ENCODE measurements at places on chromosomes 6 and 20. TPM values are rescaled to one million over a fixed set of nuclear protein-coding genes. Genes with fewer than 3 reads are reported as not detected.

GRCh38 chr6:167689751-167690150 is 137.0 kb upstream of the AFDN start:
- no peak for DNase-seq

GRCh38 chr6:116447496-116448011 is 13.6 kb upstream of the CALHM6 start:
- DNase-seq: no peak

DNA sequence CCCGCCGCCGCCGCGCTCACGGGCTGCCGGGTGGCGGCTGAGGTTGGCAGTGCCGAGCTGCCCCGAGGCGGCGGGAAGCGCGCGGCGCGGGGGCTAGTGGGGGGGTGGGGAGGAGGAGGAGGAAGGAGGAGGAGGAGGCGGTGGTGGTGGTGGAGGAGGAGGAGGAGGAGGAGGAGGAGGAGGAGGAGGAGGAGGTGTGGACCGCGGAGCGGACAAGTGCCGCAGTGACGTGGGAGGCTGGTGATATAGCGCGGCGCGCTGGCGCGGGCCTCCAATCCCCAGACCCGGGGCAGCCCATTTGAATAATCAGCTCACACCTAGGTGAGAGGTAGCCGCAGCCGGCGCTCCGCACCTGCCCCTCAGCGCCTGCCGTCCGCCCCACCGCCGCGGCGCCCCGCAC is at the start of gene FOXA2:
TSS of gene FOXA2 (minus strand) at position 51 of the 400 bp plus-strand sequence. CDS start 294 bp downstream, outside the sequence.
- DNase-seq: no peak

GRCh38 chr6:167020206-167020605 is 21.0 kb downstream of the CEP43 start:
- no peak for DNase-seq

DNA sequence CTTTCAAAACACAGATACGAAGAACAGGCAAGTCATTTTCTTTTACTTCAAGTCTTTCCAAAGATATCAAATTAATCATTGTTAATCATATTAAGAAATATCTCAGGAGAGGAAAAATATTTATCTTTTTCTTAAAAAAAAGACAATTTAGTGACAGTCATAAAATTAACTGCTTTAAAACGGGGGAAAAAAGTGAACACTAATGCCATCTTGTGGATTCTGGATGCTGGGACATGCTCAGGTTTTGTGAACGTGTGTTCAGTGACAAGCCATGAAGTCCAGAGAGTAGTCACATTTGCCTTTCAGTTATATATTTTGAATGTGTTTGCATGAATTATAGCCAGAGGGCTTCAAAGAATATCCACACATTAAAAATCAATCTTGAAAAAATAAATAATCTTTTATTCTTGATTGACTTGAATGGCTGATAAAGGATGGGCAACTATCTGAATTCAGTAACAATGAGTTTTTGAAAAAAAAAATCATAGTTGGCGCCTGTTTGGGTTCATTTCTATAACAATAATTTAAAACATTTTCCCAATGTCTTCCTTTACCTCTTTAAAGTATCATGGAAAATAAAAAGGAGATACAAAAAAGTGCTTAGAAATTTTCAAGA is 74.7 kb upstream of the NOX3 start:
- DNase-seq: no peak

- no peak for DNase-seq
These were observed 66.1 kb downstream of the SMLR1 start for GRCh38 chr6:130893277-130893676.

DNA sequence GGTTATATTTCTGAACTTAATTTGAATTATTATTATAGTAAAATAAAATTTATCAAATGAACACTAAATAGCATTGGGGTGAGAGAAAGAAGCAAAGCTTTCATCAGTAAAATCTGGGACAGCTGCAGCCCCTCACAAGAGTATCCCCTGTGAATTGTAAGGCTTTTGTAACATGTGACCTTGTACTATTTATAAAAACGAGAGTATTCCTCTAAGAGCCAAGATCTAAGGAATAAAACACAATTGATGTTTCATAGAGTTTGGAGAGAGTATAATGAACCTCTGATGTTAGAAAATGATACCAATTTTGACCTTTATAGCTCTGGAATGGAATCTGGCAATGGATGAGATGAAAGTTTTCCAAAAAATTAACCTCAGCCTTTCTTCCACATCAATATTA is 617.2 kb upstream of the ID4 start:
- DNase-seq: no peak

- no peak for DNase-seq
These were observed 175.8 kb upstream of the RALGAPA2 start for GRCh38 chr20:20888266-20888656.

- no peak for DNase-seq
These were observed 44.9 kb downstream of the ISM1 start for GRCh38 chr20:13265941-13266340.

- DNase-seq: no peak
These were observed 5.9 kb downstream of the NHSL1 start for GRCh38 chr6:138493413-138493812.

GRCh38 chr6:66986940-66987339 is 1279.9 kb upstream of the EYS start:
- DNase-seq: no peak

- no peak for DNase-seq
These were observed 232.2 kb upstream of the FLRT3 start for GRCh38 chr20:14569641-14570040.

- no peak for DNase-seq
These were observed 38.3 kb downstream of the MAP7 start for GRCh38 chr6:136511926-136512325.

DNA sequence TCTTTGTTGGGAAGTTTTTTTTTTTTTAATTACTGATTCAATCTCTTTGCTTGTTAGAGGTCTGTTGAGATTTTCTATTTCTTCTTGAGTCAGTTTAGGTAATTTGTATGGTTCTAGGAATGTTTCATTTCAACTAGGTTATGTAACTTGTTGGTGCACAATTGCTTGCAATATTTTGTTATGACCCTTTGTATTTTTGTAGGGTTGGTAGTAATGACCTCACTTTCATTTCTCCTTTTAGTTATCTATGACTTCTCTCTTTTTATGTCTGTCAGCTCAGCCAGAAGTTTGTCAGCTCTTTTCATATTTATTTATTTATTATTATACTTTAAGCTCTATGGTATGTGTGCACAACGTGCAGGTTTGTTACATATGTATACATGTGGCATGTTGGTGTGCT is 51.1 kb upstream of the SLC24A3 start:
- DNase-seq: no peak

DNA sequence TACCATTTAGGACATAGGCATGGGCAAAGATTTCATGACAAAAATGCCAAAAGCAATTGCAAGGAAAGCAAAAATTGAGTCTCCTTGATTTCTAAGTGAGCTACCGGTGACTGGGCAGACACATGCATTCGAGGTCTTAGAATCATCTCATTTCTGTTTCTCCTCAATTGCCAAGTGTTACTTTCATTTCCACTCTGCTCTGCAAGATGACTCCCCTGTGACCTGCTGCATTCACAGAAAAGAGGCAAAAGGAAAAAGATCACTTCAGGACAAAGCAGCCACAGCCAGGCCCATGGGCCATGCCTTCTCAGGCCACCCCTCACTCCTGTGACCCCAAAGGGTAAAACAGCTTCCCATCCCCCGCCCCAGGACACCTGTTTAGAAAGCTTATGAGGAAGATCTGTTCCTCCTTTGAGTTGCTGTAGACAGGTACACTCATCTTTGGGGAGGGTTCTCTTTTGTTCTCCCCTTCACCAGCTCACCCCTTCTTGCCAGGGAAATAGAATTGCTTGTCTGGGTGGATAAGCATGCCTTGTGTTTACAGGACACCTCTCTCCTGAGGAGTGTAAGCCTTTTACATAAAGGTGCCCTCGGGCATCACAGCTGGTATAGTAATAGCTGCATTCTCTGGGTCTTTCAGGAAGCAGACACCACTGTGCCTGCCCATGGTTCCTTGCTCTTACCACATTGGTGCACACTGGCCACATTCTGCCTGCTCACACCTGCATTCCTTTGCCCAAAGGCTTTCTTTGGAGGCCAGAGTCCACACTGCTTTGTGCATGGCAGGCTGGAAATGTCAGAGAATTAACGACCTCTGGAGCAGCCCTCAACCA is 105.0 kb downstream of the SLC24A3 start:
- no peak for DNase-seq

DNA sequence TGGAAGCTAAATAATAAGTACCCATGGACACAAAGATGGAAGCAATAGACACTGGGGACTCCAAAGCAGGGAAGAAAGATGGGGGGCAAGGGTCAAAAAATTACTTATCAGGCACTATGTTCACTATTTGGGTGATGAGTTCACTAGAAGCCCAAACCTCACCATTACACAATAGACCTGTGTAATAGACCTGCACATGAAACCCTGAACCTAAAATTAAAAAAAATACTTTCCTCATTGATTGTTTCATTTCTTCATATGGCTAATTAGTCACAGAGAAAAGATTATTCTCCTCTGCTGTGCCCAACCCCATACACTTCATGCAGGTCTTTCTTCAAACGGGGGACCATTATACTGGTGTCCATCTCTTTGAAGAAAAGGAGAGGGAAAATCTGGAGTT is 213.0 kb upstream of the DTNBP1 start:
- DNase-seq: no peak

DNA sequence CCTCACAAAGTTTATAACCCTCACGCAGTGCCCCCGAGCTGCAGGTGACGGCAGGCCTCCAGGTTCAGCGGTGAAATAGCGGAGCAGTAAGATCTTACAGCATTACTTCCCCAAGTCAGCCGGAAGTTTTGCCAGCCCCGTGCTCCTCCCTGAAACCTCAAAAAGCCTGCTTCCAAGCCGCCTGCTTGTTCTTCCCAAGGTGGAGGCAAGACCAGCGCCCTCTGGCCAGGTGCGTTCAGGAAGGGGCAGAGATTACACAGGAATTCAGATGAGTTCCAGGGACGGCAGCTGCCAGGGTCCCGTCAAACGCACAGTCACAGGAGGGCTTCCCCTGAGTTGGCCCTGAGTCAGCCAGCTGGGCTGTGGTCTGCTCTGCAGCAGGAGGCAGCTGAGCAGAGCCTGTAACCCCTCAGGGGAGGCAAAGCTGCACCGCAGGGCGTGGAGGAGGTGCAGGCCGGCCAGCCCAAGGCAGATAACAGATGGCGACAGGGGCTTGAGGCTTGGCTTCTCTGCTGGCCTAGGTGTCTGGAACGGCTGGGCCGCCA is 124.1 kb upstream of the RPS6KA2 start:
- no peak for DNase-seq

GRCh38 chr6:166041277-166041676 is 126.4 kb downstream of the TBXT start:
- DNase-seq: no peak

The OTOR gene
- polyA plus RNA-seq: not detected

The THBD gene
- 8.2 TPM for polyA plus RNA-seq

The PSORS1C2 gene
- polyA plus RNA-seq: not detected

The L3MBTL3 gene
- 1.2 TPM for polyA plus RNA-seq

The RBBP8NL gene
- polyA plus RNA-seq: not detected

The GJA1 gene
- polyA plus RNA-seq: 121 TPM

The TUBB1 gene
- polyA plus RNA-seq: 0.17 TPM

The ADGRG6 gene
- 1.6 TPM for polyA plus RNA-seq
